ENCODE measurements at places on chromosomes 1 and 21. TPM values are rescaled to one million over a fixed set of nuclear protein-coding genes. Genes with fewer than 3 reads are reported as not detected.

- DNase-seq = no peak
Observed at GRCh38 chr1:219099307-219099706, 74.4 kb upstream of the LYPLAL1 start.

DNA sequence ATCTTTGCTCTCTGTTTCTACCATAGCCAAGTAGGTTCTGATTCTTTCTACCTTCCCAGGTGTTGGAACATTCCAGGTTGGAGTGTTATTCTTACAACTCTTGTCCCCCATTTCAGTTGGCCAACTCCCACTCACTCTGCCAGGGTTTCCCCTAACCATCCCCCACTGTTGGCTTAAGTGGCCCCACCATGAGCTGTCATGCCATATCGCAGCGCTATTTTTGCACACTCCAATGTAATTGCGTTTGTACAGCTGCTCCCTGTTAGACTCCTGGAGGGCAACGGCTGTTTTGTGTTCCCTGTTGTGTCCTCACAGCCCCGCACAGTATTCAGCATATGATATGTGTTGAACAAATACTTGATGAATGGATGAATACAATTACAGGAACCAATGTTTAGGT lies 117.7 kb upstream of the ETS2 start:
- DNase-seq = no peak

DNA sequence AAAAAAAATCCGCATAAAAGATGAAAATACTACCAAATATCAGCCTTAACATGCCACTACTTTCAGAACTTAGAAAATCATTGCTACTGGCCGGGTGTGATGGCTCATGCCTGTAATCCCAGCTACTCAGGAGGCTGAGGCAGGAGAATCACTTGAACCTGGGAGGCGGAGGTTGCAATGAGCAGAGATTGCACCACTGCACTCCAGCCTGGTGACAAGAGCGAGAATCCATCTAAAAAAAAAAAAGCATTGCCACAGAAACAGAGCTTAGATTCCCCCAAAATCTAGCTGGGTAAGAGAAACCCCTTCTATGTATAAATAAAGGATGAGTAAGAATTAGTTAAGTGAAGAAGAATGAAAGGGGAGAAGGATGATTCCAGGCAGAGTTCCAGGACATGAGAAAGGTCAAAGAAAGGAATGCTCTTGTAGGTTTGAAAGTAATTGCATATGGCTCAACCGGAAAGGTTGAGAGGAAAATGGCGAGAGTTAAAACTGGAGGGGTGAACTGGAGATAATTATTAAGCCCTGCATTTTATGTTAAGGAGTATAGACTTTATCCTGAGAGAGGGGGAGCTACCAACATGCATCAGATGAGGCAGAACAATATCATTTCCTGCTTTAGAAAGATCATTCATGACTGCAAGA lies 19.7 kb upstream of the NRDC start:
- DNase-seq = peak; percentile 9

DNA sequence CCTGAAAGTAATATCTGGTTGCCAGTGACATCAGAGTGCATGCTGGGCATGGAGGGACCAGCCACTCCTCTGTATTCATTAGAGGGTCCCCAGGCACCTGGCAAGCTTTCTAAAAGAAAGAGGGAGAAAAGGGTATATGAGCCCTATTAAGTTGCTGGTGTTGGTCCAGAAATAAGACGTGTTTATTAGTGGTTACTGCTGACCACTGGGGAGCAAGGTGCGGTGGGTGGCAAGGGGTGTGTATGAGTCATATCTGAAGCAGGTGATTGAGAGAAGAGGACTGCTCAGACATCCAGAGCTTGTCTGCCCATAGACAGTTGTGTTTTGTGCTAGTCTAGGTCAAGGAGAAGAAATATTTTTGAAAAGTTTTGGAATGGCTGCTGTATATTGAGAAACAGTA lies 298.1 kb downstream of the TM2D1 start:
- DNase-seq = no peak

CCDC17 gene
- polyA plus RNA-seq = 1.9 TPM

SLC45A3 gene
- 11.8 TPM for polyA plus RNA-seq

GRCh38 chr1:82160036-82160435 lies 359.3 kb downstream of the ADGRL2 start:
- DNase-seq = no peak

LENEP gene
- polyA plus RNA-seq = 0.36 TPM

CXADR gene
- 34.7 TPM for polyA plus RNA-seq

DNA sequence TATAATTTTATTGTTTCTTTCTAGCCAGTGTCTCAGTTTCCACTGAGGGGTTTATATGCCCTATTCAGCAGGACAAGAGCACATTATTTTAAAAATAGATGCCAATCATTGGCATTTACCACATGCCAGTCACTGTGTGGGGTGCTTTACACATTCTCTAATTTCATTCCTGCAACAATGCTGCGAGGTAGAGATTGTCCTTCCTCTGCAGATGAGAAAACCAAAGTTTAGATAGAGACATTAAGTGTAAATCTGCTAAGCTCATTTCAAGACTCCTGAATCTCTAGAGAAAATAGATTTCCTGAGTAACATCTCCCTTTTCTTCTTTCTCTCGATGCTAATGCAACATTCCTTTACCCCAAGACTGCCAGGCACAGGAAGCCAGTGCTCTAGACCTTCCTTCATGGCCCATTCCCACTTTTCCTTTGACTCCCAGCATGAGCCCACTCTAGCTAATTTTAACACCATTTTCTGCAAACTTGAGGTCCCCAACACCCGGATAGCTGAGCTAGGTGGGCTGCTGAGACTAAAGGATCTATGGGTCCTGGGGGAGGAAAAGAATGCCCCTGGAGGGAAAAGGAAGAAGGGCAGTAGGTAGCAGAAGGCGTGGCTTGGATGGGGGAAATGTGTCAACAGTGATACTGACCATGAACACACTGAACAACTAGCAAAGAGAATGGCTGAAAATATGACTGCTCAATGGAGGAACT lies 50.0 kb downstream of the SH3GLB1 start:
- DNase-seq = no peak

DNA sequence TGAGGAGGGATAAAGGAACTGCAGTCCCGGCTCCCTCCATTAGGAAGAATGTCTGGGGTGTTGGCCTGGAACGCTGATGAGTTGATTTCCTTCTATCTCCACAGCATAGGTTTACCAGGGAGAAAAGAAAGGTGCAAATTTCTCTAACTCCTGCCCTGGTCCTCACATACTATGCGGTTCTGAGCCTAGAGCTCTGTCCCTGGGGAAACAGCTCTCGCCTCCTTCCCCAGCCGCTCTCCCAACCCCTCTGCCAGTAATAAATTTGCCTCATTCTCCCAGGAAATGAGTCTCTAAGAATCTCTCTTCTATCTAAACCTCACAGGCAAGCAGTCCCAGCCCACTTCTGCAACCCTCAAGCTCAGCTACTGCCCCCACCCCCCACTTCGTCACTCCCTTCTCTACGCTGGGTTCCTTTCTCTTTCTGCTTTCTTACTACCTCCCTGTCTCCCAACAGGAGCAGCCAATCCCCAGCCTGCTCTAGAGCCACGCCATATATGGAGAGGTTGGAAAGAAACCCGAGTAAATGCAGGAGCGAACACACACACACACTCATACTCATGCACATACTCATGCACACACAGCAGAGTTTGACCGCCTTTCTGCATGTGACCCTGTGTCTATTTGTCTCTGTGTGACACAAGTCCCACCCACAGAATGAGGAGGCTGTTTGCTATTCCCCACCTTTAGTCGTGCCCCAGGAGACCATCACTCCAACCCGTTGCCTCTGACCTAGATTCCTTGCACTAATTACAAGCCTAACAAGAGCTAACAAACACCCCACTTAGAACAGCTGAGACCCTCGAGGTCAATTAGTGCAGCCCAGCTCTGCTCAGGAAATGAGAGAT lies 13.4 kb downstream of the PLEKHO1 start:
- DNase-seq = peak; percentile 96

MORC3 gene
- polyA plus RNA-seq = 37.7 TPM

- no peak for DNase-seq
Observed at GRCh38 chr21:45328198-45329091, 40.8 kb upstream of the POFUT2 start.

- DNase-seq = no peak
Observed at GRCh38 chr1:49171941-49172593, 395.4 kb upstream of the BEND5 start.

All from renal pelvis (tissue), 12 donors.